ENCODE measurements at places on chromosomes 2 and 18.
A peak's percentile ranks its signal among the peaks of the same experiment; 100 is the strongest.

GRCh38 chr2:200311139-200311538, 4.6 kb downstream of the SPATS2L start:
- H3K4me3 ChIP-seq, result no peak overlapping the region
- H3K27ac ChIP-seq, result no peak overlapping the region
- no peaks in the 10 kb centered on the region for H3K27me3 ChIP-seq
- peaks cover 21% of the 10 kb centered on the region for H3K36me3 ChIP-seq
- DNase-seq, result no peak
- peaks cover 78% of the 10 kb centered on the region for H3K4me1 ChIP-seq

GRCh38 chr2:149169656-149170055, 131.2 kb downstream of the LYPD6B start:
- H3K36me3 ChIP-seq, result no peaks in the 10 kb centered on the region
- H3K27me3 ChIP-seq, result no peaks in the 10 kb centered on the region
- H3K4me3 ChIP-seq, result no peak overlapping the region
- no peak for DNase-seq
- H3K4me1 ChIP-seq, result no peaks in the 10 kb centered on the region

DNA sequence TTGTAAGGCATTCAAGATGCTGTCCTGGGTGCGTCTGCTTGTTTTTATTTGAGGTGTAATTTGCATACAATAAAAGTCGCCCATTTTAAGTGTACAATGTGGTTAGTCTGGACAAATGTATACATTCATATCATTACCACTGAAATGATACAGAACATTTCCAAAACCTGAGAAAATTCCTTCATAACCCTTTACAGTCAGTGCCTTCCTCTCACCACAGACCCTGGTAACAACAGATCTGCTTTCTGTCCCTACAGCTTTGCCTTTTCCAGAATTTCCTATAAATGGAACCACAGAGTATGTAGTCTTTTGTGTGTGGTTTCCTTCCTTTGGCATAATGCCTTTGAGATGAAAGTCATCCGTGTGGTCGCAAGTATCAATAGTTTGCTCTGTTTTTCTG, 45.8 kb upstream of the NFU1 start:
- H3K4me3 ChIP-seq, result no peak overlapping the region
- no peak overlapping the region for H3K27ac ChIP-seq
- peaks cover 16% of the 10 kb centered on the region for H3K4me1 ChIP-seq
- DNase-seq, result no peak

DNA sequence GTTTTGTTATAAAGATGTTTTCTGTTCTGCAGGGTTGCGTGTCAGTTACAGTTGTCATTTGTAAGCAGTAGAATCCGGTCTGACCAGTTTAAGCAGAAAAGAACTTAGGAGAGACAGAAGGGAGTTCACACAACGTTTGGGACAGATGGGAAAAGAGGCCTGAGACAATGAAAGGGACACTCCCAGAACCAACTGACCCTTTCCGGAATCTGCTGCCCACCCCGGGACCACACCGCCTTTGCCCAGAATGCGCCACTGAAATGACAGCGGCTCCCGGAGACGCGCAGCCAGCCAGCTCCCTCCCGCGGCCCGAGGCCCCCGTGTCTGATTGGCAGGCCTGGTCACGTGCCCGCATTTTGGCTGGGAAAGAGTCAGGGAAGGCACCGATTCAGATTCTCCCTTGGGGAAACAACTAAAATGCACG, 244.6 kb downstream of the BCL2 start:
- H3K36me3 ChIP-seq, result no peaks in the 10 kb centered on the region
- DNase-seq, result peak; percentile 12
- H3K4me1 ChIP-seq, result peaks cover 14% of the 10 kb centered on the region
- H3K27ac ChIP-seq, result no peak overlapping the region

DNA sequence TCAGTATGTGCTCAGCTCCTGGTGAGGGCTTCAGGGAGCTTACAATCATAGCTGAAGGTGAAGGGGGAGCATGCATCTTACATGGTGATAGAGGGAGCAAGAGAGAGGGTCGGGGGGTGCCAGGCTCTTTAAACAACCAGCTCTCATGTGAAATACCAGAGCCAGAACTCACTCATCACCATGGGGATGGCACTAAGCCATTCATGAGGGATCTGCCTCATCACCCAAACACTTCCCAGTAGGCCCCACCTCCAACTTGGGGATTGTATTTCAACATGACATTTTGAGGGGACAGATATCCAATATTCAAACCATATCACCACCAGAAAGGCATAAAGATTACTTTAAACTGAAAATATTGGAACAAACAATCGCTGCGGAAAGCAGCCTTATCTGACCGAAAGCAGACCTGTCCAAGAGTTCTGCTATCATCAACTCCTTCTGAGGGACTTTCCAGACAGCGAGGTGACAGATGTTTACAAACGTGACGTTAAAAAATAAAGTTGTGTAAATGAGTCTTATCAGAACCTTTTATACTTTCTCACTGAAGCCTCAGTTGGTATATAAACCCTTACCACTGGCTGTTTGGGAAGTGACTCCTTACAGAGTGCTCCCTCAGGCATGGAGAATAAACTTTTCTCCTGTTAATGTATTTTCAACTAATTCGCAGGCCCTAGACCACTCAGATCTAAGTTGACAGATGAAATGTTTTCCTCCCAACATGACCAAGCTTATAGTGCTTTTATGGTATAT, 35.5 kb upstream of the PTH2R start:
- no peak for DNase-seq
- H3K27ac ChIP-seq, result no peak overlapping the region
- no peaks in the 10 kb centered on the region for H3K27me3 ChIP-seq
- no peak overlapping the region for H3K4me3 ChIP-seq
- H3K4me1 ChIP-seq, result peaks cover 29% of the 10 kb centered on the region

GRCh38 chr2:68172990-68173700, 15.5 kb downstream of the PNO1 start:
- no peak overlapping the region for H3K4me3 ChIP-seq
- peaks cover 56% of the 10 kb centered on the region for H3K36me3 ChIP-seq
- H3K27ac ChIP-seq, result no peak overlapping the region

Data from HepG2 (cell line).